ENCODE measurements at places on chromosomes 13 and 19.

GRCh38 chr13:48148454-48148853 lies 53.5 kb upstream of the MED4 start:
- no peak for DNase-seq

GRCh38 chr19:18586306-18586705 lies 2.3 kb upstream of the REX1BD start:
- no peak for DNase-seq

GRCh38 chr13:53101883-53102282 lies 73.3 kb downstream of the OLFM4 start:
- DNase-seq = no peak

DNA sequence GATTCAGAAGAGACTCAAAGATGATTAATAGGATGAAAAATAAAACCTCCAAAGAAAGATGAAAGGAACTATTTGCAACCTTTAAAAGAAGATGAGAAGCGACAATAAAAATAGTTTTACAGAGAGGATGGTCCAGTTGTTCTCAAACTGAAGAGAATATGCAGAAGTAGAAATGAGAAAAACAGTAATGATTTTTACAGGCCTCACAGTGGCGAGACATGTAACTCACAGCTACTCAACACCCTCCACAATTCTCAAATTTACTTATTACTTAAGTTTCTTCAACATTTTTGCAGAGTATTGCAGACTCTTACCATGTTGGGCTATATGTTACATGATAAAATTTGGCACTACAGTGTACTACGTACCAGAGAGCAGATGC lies 20.8 kb downstream of the NUFIP1 start:
- no peak for DNase-seq

GRCh38 chr19:13539332-13539731 lies 33.1 kb upstream of the CACNA1A start:
- DNase-seq = no peak

- DNase-seq = no peak
These were observed 10.2 kb upstream of the ZNF546 start for GRCh38 chr19:39986643-39987042.

GRCh38 chr13:105825071-105825470 lies 710.4 kb downstream of the EFNB2 start:
- DNase-seq = no peak

DNA sequence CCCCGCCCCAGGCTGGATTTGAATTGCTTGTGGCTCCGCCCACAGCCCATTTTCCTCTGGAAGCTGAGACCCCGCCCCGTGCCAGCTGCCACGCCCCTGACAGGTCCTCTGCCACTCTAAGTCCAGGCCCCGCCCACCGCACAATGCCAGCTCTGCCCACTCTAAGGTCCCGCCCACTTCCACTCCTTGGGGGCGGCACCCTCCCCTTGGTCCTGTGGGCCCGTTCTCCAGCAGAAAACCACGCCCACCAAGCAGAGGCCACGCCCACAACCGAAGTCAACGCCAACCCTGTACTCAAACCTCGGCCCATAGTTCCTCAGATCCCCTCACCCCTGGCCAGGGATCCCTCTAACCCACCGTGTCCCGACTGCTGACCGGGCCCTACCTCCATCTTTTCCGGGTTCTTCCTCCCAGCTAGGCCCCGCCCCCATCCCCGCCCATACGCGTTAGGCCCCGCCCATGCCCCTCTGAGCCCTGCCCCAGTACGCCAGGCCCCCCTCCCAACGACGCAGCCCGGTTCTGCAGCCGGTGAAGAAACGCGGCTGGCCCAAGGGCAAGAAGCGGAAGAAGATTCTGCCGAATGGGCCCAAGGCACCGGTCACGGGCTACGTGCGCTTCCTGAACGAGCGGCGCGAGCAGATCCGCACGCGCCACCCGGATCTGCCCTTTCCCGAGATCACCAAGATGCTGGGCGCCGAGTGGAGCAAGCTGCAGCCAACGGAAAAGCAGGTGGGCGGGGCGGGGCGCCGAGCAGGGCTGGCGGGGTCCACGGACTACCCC lies 1.3 kb downstream of the HMG20B start:
- peak; percentile 73 for DNase-seq

DNA sequence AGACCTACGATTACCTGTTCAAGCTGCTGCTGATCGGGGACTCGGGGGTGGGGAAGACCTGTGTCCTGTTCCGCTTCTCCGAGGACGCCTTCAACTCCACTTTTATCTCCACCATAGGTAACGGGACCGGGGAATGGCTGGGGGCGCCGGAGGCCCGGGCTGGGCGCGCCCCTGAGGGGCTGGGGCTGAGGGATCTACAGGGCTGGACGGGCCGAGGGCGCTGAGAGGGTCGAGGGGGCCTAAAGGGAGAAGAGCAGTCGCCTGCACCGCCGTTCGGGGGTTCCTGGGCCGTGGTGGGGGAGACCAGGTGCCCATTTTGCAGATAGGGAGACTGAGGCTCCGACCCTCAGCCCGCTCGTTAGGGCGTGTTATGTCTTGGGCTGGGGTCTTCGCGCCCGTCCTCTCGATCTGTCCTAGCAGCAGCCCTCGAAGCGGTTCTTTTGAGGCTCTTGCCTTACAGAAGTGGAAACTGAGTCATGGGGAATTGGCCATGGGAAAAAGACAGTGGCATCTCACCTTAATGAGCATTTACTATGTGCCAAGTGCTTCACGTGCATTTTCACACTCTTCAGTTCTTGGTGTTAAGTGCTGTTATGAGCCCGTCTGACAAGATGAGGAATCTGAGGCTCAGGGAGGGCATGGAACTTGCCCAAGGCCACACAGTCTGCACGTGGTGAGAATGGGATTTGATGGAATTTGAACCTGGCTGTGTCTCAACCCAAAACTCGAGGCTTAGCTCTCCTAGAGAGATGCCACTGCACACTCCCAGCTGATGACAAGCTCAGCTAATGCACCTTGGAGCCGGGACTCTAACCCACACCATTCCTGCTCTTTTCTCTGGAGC lies 442 bp downstream of the RAB8A start:
- no peak for DNase-seq

DNA sequence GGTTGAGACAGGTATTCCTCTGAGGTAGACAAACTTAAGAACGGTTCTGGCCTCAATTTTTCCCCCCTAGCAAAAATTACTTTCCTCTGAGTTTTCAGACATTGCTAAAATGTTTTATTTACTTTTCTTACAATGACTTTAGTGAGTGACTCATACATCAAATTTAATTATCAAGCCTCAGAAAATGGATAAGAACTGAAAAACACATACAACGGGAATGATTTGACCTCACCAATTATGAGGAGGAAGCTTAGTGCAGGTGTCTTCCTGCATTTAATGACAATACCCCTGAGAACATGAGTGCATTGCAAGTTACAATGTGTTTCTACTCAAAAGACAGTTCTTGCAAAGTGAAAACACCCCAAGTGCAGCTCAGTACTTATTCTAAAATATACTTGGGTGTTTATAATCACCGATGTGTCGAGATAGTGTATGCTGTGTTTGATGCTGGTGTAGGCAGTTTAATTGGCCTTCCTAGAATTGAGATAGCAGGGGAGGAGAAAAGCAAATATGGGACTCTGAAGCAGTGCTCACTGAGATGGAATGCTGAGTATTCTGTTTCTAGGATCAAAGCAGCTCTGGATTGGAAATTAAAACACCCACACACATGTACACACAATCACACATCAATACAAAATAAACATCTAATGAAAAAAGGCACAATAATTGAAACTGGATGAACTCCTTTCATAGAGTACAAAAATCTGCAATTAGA lies 189.5 kb upstream of the SLC10A2 start:
- DNase-seq = no peak

DNA sequence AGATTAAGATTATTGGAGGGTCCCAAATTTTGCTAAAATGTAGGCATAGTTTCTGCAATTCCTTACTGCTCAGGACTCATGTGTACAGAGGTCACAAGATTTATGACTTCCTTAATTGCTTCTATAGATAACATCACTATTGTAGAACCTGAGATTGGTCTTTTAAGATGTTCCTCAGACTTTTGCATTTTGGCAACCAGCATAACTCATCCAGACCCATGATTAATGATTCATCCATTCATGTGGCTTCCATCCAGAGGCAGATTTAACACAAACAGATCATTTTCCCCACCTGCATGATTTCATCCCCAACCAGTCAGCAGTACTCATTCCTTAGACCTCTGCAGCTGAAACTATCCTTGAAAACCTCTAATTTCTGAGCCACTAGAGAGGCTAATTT lies 34.5 kb upstream of the CEACAM8 start:
- no peak for DNase-seq

DNA sequence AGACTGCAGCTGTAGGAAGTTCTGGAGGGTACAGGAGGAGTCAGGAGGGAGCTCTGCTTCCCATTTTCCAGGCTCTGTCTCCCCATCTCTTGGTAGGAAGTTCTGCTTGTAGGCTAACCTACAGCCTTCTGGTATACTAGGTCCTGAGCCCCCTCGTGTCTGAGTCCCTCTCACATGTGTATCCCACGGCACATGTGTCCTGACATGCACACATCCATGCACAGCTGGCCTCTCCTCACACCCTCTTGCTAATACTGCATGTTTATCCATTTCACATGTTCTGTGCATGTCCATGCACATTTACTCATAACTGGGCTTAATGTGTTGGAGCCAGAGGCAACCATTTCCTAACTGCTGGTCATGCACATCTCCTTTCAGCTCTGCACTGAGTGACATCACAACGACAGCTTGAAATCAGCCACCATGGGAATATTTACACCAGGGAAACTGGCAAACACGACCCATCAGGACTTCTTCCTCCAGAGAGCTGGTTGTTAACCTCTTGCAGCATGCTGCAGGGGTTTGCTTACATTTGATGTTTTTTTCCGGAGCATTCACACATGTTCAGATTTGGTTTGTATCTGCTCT lies 3.0 kb downstream of the CD209 start:
- DNase-seq = no peak

DNA sequence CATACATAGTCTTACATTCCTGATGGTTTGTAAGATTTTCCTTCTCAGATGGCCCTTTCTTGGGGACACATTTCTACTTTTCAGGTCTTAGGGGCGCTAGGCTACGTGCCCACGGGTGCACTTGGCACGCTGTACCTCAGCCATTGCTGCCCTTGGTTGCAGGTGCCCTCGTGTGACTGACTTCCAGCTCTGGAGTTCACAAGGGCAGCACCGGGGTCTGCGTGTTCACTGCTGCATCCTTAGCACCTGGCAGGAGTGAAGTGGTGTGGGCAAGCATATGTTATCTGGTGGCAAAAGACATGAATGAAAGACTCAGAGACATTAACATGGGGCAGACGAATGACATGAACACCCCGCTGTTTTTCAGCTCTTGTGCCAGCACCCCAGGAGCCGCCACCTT lies 13.3 kb upstream of the WDR88 start:
- no peak for DNase-seq

DNA sequence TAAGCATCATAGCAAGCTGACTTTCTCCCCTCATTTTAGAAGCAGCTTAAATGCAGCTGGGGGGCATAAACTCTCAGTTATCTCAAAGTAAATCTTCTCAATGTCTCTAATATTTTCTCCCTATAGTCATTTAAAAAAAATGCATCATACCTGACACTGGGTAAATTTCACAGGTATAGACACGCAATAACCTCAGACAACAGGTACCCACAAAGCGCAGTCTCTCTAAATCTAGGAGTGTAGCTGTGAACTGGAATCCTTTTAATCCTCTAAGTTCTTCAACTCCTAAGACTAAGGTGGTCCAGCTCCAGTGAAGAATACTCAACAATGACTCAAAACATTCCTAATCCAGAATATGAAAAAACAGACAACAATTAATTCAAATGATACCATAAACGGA lies 141.2 kb downstream of the MYCBP2 start:
- DNase-seq = no peak

- no peak for DNase-seq
These were observed 21.9 kb downstream of the COMP start for GRCh38 chr19:18768997-18769891.

DNA sequence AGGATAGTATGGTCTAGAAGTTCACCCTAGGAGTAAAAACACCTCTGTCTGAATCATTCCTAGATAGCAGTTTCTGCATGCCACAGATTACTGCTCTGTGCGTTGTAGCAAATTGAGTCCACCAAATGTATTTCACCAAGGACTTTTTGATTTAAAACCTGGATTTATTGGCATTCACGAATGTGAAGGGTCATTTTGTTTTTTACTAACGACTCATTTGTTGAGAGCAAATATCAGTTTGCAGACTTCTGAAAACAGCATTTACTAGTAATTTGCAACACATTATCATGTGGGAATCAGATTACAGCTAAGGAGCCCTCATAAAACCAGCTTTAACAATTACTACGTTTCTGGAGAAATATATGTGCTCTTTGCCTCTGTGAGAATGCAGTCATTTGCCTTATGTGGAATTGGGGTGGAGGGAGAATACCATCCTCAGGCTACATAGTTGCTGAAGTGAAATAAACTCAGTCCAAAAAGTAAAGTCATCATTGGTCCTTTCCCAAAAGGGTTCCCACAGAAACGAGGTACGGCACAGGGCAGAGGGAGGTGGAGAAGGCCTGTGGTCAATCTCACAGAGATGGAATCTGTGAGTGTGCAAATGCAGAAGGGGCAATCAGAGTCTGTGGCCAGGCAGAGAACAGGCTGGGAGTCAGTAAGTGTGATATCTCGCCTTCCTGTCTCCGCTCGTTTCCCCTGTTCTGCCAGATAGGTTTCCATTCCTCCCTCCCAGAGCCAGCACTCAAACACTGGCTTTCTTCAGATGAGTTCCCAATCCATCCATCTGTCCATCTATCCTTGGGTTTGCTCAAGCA lies 63.1 kb downstream of the DLEU7 start:
- DNase-seq = no peak

DNA sequence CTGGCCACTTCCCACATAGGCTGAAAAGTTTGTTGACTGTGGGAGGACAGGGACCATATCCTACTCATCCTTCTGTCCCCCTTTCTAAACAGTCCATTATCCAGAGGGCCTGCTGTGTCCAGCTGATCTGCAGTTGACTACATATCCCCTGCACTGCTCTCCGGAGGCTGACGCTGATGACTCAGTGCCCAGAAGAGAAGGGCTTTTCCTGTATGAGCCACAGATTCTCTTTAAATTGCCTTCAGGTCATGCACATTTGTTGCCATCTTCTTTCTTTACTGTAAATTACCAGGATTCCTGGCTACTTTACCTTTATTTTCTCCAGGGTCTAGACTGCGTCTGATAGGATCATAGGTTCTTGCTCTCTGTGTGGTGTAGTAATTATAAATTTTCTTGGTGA lies 125.2 kb downstream of the LACC1 start:
- no peak for DNase-seq

GRCh38 chr19:51473009-51473707 lies 5.2 kb upstream of the CEACAM18 start:
- peak; percentile 87 for DNase-seq

DNA sequence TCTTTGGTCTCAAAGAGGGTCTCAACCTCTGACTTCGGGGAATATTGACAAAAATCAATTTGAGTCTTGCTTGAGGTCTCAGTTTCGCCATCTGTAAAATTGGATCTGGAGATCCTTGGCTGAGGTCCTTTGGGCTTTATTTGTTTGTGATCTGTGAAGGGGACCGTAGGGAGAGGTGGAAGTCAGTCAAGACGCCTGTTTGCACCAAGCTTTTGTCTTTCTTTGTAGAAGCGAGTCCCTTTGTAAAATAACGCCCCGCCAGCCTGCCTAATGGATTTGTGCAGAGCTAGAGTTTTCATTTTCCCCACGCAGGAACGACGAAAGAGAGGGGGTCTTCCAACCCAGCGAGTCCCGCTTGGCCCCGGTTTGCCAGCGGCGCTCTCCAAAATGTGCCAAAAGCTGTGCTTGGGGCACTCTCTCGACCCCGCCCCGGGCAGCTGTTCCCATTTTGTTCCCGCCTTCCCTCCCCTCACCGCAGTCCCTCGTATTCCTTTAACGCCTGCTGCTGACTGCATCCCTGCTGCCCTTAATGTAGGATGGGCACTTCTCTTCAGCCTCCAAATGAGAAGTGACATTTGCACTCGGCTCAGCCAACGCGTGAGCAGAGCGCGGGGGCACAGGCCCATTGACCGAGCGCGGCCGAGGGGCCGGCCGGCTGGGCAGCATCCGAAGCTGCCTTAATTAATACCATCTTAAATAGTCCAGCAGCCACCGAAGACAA lies 13.0 kb downstream of the ZIC5 start:
- DNase-seq = no peak

All from stimulated activated CD4-positive, alpha-beta T cell treated with anti-CD3 and anti-CD28 coated beads, Interleukin-12 subunit alpha, Interleukin-12 subunit beta, amount 100 ng/mL, for 4 hours (primary cell).